Stimulated activated CD4-positive, alpha-beta T cell treated with anti-CD3 and anti-CD28 coated beads, TNF-alpha, amount 100 ng/mL, for 4 hours (primary cell): ENCODE measurements at places on chromosomes 7 and 10.

DNA sequence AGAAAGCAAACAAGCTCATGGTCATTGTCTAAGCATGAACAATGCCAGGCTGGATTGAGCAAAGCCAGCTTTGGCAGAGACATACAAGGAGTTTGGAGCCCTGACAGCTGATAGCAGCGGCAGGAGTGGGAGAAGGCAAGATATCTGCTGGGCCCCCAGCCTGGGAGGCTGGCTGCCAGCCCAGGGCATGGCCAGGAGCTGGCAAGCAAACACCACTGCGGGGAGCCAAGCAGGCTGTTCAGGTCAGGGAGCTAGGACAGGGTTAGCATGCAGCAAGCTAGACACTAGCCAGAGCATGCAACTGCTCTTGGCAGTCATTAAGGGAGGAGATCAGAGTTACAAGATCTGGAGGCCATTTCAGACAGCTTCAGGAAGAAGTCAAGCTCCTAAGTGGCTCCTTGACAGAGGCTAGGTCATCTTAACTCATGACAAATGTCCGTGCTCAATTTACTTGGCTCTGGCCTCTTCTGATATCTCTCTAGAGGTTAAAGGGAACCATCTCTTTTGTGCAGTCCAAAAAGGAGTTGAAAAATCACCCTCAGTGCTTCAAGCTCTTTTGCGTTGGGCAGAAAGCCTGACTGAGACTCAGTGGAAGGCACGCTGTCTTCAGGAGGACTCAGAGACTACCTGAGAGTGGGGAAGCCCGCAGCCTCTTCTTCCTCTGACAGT is 436.8 kb upstream of the C7orf33 start:
- no peak for DNase-seq

DNA sequence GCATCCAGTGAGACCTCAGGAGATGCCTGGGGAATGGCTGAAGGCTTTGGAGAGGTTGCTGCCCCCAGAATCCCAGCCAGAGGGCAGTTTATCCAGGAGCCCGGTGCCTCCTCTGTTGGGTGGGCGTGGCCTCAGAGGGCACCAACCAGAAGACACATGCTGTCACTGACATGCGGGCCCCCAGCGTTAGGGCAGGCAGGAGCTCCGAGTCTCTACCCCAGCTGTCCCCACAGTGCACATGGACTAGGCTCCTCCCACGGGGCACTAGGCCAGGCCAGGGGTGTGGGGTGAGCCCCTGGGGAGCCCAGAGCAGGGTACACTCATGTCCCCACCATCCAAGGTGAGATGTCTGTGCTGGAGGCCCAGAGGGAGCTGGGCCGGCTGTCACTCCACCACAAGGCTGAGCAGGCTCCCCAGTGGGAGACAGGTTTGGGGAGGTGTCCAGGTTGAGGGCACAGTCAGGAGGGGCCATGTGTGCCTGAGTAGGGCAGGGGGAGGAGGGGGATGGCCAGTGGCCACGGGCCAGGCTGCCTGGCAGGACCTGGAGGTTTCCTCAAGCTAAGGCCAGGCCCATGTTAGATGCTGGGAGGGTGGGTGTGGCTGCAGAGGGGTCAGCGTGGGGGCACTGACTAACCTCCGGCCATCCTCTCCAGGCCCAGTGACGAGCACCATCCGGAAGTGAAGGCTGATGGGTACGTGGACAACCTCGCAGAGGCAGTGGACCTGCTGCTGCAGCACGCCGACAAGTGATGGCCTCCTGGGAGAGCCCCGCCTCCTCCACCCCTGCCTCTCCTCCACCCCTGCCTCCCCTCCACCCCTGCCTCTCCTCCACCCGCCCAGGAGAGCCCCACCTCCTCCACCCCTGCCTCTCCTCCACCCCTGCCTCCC is 131.3 kb downstream of the FAM53B start:
- no peak for DNase-seq

DNA sequence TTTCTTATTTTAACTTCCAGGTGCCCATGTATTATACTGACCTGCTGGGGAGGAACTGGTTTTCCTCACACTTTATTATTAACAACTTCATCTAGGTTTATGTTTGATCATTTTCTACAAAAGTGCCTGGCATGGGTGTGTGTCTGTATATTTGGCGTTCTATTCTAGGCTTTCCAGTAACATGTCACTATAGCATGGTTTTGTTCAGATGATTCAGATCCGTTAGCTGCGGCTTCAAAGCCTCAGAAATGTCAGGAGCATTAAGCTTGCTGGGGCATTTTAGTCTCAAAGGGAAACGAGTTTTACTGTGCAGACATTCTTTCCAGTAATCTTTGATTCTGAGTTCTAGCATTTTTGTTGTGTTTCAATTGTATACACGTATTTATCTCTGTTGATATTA is 2.3 kb downstream of the INPP5A start:
- no peak for DNase-seq

GRCh38 chr7:116955801-116956476 is 2.6 kb downstream of the ST7 start:
- DNase-seq = no peak

- no peak for DNase-seq
Measured at GRCh38 chr10:18369859-18370473, 229.7 kb downstream of the CACNB2 start.

DNA sequence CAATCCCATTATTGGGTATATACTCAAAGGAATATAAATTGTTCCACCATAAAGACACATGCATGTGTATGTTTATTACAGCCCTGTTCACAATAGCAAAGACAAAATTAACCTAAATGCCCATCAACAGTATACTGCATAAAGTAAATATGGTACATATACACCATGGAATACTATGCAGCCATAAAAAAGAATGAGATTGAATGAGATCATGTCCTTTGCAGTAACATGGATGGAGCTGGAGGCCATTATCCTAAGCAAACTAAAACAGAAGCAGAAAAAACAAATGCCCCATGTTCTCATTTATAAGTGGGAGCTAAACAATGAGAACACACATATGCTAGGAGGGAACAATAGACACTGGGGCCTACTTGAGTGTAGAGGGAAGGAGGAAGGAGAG is 44.7 kb upstream of the CROT start:
- DNase-seq = no peak
